ENCODE measurements at places on chromosomes 5 and 9. TPM values are rescaled to one million over a fixed set of nuclear protein-coding genes. Genes with fewer than 3 reads are reported as not detected.

GRCh38 chr5:54874337-54875021 lies 110.9 kb downstream of the ESM1 start:
- DNase-seq, result peak; percentile 88

DNA sequence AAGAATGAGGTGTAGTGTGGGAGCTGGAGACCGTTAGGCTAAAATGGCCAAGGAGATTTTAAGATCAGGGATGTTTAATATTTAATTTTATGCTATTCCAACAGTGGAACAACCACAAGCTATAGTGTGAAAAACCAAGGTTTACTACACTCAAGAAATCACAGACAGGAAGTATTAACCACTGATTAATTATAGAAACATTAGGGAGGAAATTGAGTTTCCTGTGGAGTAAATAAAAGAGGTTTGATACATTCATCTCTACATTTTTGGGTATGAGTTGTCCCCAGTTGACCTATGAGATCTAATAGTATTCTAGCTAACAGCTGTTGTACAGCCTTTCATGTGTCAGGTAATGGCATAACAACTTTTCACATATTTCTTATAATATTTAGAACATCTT lies 103.7 kb upstream of the MPDZ start:
- no peak for DNase-seq

PCDHB5 gene
- total RNA-seq, result not detected

SVEP1 gene
- total RNA-seq, result 1.2 TPM

All from M059J (cell line).